ENCODE measurements at places on chromosomes 7 and 10.

GRCh38 chr7:132475669-132476116 is 100.6 kb downstream of the PLXNA4 start:
- no peak for DNase-seq

DNA sequence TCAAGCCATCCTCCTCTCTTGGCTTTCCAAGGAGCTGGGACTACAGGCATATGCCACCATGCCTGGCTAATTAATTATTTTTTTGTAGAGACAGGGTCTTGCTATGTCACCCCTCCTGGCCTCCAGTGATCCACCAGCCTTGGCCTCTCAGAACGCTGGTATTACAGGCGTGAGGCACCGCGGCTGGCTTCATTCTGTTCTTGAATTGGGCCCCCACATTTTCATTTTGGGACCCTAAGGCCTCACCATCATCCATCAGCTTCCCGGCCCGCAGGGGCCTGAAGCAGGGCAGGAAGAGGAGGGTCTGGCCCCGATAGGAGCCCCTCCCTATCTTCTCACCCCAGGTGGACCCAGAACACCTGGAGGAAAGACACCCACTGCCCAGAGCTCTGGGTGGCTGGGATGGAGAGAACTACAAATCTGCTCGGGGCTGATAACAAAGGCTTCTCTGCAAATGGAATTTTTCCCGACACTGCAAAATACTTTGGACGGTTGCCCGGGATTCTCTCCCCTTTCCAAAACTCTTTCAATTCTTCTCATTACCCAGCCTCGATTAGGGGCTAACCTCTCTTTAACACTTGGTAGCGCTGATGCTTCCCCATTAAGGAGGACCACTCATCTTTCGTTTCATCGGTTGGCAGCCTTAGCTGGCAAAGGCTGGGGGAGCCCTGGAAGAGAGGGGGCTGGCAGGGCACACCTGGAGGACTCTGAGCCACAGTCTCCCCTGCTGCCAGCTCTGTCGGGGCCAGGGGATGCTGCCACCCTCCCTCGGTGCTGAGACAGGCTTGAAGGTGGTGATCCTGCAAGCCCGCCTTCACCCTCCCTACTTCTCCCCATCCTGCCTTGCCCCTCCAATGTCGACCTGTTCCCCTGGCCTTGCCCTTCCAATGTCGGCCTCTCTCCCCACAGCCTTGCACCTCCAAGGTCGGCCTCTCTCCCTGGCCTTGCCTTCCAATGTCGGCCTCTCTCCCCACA is 81.0 kb upstream of the GNA12 start:
- no peak for DNase-seq

GRCh38 chr10:87921931-87922688 is 58.7 kb downstream of the PTEN start:
- DNase-seq: no peak

GRCh38 chr7:42932811-42933591 is 825 bp downstream of the MRPL32 start:
- DNase-seq: no peak

GRCh38 chr10:98306501-98306900 is 38.5 kb upstream of the LOXL4 start:
- DNase-seq: no peak

DNA sequence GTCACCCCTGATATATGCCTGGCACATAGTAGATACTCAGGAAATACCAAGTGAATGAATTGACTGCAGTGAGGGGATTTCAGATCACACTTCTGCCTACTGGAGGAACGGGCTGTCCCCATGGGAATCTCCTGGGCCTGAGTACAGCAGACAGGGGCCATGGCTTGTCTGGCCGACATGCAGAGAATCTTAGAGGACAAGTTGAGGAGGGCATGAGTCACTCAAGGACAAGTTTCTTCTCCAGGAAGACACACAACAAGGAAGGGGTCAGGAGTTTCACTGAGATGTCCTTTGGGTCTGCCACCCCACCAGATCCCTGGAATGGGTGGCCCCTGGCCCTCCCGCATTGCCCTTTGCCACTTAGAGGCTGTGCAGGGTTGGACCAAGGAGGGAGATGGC is 20.7 kb downstream of the PLPP4 start:
- no peak for DNase-seq

GRCh38 chr7:22802426-22802825 is 20.2 kb downstream of the TOMM7 start:
- DNase-seq: no peak

DNA sequence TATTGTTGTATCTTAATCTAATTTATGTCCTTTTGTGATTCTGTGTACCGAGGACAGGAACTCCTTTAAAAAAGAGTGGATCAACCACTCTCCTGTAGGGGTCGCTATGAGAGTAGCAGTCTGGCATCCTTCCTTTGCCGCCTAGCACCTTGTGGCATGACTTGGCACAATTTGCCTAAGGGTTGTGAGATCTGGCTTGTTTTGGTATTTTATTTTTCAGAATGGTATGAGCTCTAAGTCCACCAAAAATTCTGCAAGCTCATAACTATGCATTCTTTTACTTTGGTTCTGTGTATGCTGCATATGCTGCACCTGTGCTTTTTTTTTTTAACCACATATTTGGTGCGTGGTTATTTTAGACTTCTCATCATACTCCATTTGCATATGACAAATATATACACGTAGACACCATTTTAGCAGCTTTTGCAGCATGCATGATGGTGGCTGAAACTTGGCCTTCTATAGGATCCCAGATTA is 112.8 kb downstream of the CDK14 start:
- DNase-seq: no peak

GRCh38 chr10:97685395-97685958 is 1.6 kb downstream of the AVPI1 start:
- no peak for DNase-seq

DNA sequence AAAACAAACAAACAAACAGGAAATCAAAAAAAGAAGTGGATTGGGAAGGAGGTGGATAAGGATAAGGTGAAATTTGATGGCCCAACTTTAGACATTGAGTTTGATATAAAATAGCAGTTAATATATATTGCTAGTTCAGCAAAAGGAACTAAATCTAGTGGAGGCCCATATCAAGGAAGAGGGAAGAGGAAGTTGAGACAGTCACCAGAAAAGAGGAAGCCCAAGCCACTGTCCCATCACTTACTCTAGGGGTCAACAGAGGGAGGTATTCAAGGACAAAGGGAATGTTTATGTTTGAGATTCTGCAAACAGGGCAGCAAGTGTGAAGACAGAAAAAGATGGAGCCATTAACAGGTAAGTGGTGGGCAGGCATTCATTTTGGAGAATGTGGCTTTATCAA is 3.7 kb downstream of the LAMTOR4 start:
- no peak for DNase-seq
